MG63 (cell line): ENCODE measurements at places on chromosomes 4 and X. TPM values are rescaled to one million over a fixed set of nuclear protein-coding genes. Genes with fewer than 3 reads are reported as not detected.

NXF2B gene
- not detected in 2 replicates for total RNA-seq

HNRNPDL gene
- 228 and 261 TPM in 2 replicates for total RNA-seq

GRCh38 chrX:41556958-41557357 lies 109.8 kb downstream of the NYX start:
- no peak for DNase-seq

DNA sequence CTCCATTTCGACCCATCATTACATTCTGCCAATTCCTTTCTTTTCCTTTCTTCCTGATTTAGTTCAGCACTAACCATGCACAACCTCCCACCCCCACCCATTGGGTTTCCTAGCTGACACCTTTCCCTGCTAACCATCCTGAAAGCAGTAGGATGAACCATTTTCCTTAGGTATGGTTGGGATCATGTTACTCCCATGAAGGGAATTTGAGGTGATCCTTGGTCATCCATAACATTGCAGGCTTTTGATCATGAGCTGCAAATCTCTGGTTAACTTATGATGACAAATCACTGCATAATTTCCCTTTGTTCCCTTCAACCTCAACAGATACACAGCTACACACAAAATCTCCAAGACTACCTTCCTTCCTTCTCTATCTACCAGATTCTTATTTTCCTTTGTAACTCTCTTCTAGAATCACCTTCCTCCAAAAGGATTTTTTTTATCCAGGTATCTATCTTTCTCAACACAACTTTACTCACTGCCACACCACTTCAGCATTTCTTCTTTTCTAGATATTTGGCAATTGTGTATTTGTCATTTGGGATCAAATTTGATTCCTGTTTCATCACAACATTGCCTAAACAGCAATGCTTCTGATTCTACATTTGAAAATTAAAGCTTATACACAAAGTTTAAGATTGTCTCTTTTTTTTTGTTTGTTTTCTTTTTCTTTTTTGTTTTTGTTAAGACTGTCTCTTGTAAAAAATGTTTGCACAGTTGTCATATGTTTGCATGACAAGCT lies 145.1 kb downstream of the RBM47 start:
- DNase-seq, result no peak

DNA sequence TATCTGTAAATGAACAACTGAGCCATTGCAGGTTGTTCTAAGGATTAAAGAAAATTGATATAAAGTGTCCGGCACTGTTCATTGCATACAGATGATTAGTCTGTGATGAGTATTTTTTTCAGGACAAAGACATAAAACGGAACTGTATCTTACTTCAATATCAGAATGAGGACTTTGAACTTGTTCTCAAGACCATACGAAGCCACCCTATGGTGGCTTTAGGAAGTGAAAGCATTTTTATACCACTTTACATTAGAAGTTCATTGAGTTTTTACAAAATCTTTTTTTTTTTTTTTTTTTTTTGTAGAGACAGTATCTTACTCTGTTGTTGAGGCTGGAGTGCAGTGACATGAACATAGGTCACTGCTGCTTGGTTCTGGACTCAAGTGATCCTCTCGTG lies 45.2 kb upstream of the TRIM2 start:
- no peak for DNase-seq

DNA sequence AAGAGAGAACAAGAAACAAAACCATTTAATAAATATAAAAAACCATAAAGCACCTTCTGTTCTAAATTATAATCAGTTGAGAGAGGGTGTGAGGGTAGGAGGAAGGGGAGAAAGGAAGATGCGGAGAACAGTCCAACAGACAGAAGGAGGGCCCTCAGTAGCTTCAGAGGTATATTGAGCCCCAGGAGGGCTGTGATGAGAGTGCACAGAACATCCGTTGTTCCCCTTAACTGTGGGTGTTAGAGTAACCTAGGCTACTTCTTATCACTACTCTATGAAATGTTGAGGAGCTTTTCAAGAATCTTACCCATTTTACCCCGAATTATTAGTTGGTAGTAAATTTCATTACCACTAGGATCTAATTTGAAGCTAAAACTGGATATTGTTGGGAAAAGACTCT lies 13.8 kb downstream of the GPC3 start:
- no peak for DNase-seq

HSFX3 gene
- not detected in 2 replicates for total RNA-seq

SPRY1 gene
- total RNA-seq, result 1.9 and 2.0 TPM in 2 replicates

DNA sequence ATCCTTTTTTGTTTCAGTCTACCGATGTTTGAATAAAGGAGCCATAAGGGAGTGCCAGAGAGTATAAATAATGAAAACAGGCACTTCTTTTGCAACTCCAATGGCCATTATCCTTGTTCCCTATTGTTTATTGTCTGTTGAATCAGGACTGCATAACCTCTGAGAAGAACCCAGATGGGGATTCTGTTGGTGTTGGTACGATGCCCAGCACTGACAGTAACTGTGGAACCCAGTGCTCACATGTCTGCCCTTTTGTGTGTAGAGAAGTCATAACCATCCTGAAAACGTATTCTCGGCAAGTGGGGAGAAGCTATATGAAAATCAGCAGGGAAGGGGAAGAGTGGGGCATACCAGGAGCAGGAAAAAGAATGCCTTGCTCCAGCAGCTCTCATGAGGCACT lies 195.1 kb upstream of the EDNRA start:
- no peak for DNase-seq

DNA sequence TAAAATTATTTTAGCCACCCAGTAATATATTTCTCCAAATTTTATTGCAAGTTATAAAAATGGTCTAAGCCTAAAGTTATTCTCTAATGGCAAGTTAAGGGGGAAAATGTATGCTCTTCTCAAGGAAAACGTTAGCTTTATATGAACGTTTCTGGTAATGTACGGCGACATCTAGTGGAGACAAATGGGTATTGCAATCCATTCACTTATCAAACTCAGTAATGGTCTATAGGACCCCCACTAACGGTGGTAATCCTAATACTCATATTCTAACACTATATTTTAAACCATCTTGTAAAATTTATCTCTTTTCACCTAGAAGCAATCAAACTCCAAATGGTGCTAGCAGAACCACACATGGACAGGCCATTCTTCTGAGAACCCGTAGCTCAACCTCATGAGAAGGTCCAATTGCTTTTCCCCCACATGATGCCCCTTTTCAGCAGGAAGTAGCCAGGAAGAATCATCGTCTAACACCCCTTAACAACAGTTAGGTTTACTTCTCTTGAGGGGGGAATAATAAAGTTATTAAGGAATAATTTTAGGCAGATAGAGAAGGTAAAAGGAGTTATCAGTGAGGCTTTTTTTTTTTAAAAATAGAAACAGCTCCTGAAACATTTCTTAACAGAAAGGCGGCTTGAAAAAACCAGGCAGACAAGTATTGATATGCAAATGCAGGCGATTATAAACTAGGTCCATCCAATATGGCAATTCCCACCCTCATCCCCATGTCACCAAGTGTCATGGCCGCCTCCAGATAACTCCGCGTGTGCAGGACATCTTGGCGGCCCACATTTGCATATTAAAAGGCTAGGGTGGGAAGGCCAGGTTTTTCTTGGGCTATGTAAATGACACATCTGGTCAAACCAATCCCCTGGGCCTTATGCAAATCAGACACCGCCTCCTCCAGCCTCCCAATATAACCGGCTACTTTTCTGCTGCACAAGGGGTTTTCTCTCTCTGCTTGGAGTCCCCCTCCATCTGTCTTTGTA lies 35.0 kb downstream of the NUDT11 start:
- no peak for DNase-seq

EVC2 gene
- total RNA-seq, result not detected in 2 replicates

- DNase-seq, result peak; percentile 73
These were observed 43.3 kb upstream of the PDGFC start for GRCh38 chr4:157014621-157015591.

- peak; percentile 87 for DNase-seq
These were observed 213.5 kb downstream of the CBR4 start for GRCh38 chr4:168796362-168797106.

DNA sequence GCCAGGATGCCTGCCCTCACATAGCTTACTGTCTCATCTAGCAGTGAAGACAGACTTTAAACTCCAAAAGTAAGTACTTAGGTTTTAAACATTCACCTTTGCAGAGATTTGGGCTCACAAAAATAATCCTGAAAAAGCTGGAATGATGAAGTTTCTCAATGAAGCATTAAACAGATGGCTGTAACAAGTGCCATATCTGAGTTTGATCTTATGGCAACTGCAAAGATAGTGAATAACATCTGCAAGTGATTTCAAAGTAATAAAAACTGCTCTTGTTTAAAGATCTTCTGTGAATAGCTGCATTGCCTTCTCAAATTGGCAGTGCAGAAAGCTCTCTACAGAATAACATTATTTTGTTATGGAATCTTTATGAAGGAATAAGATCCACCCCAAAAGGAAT lies 271.2 kb upstream of the SMIM31 start:
- no peak for DNase-seq

GRCh38 chrX:1576201-1576992 lies 15.0 kb upstream of the AKAP17A start:
- no peak for DNase-seq

DNA sequence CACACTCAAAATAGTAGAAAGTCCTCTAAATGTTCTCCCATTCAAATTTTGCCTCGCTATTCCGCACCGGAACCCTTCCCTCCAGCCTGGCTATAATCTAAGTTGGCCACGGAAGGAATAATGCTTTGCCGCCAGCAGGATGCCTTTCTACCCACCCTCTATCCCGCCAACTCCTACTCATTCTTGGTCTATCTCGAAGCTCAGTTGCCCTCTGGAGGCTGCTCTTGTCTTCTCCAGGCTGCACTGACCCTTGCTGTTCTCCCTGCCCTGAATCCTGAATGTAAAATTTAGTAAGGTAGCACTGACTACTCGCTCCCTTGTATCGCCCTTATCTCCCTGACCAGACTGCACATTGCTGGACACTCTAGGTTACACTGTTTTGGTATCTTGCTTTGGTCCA lies 212.4 kb downstream of the MGST2 start:
- no peak for DNase-seq

GRCh38 chr4:36237366-36238313 lies 6.7 kb downstream of the ARAP2 start:
- no peak for DNase-seq

RS1 gene
- not detected in 2 replicates for total RNA-seq

CFP gene
- not detected in 2 replicates for total RNA-seq

DMRTC1 gene
- total RNA-seq, result not detected in 2 replicates

XAGE1A gene
- total RNA-seq, result not detected in 2 replicates

GRCh38 chr4:128986908-128987307 lies 106.4 kb downstream of the SCLT1 start:
- DNase-seq, result no peak

DNA sequence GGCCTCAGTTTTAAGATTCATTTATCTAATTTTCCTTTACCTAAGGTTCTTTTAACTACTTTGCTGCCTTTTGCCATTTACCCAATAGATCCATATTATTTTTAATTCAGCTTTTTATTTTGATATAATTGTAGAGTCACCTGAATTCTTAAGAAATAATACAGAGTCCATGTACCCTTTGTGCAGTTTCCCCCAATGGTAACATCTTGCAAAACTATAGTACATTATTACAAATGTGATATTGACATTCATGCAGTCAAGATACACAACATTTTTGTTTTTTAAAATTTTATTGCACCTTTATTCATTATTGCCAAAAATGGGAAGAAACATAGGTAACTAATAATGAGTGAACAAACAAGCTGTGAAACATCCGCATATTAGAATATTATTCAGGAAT lies 208.7 kb upstream of the WDFY3 start:
- DNase-seq, result no peak

GRCh38 chrX:9906919-9907318 lies 60.2 kb upstream of the CLDN34 start:
- DNase-seq, result no peak

DNA sequence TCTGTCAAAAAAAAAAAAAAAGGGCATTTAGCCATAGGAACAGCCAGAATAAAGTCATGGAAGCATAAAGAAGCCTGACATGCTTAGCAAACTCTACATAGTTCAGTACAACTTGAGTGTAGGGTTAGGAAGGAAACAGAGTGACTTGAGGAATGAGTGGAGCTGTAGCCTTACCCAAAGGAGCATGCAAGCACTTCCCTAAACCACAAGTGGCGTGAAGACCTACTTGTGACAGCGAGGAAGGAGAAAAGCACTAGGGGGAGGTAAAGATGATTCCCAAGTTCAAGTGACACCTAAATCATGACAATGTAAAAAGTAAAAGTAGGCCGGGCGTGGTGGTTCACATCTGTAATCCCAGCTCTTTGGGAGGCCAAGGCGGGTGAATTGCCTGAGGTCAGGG lies 21.8 kb upstream of the IQSEC2 start:
- DNase-seq, result no peak

IL13RA2 gene
- 2.4 TPM in 1 of 2 replicates, not detected in the other for total RNA-seq

GYPA gene
- not detected in 2 replicates for total RNA-seq

GRCh38 chr4:32519060-32519459 lies 1798.9 kb downstream of the PCDH7 start:
- DNase-seq, result no peak

- peak; percentile 27 for DNase-seq
These were observed 46.4 kb downstream of the ACOX3 start for GRCh38 chr4:8394061-8394519.
